ENCODE measurements at places on chromosomes 11 and 22.

- no peak for DNase-seq
Measured at GRCh38 chr22:30079952-30080533, at the start of gene HORMAD2. TSS of gene HORMAD2 (plus strand) at chr22:30080464. CDS start at chr22:30093953, 13,489 bp downstream.

DNA sequence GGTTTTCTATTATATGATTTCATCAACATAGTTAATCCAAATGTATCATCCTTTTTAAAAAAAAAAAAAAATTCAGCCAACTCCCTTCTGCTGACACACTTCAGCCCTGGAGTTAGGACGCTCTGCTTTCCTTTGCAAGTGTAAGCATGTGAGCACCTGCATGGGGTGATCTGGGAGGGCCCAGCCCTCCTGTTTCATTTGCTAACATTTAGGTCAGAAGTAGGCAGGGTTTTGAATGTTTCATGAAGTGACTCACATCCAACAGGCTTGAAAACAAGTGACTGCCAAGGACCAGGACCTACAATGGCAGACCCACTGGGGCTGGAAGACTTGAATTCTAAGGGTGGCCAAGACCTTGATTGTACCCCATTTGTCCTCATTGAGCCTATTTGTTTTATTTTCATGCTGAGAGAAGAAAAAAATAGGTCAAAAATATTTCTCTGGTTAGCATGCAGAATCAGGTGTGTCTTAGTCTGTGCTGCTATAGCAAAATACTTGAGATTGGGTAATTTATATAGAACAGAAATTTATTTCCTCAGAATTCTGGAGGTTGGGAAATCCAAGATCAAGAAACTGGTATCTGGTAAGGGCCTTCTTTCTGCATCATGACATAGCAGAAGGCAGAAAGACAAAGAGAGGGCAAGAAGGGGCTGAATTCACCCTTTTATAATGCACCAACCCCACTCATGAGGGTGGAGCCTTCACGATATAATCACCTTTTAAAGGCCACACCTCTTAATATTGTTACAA, 137.6 kb downstream of the CD44 start:
- no peak for DNase-seq

GRCh38 chr22:41075946-41076345, 16.4 kb upstream of the EP300 start:
- DNase-seq = no peak

DNA sequence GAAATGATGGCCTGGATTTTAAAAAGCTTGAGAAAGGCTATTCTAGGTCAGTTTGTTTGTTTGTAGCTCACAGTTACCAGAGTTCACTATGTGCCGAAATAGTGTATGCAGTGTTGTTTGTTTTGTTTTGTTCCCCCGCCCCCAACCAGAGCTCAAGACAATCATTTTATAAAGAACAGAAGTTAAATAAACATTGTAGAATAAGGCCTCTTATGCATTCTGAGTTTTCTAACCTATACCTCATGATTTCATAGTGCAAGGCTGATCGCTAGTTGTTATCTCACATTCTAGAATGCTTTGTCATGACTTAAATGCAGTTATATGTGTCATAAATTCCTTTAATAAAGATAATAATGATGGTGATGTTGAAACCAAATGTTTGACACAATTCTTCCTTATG, 7.8 kb downstream of the KCNA4 start:
- no peak for DNase-seq

DNA sequence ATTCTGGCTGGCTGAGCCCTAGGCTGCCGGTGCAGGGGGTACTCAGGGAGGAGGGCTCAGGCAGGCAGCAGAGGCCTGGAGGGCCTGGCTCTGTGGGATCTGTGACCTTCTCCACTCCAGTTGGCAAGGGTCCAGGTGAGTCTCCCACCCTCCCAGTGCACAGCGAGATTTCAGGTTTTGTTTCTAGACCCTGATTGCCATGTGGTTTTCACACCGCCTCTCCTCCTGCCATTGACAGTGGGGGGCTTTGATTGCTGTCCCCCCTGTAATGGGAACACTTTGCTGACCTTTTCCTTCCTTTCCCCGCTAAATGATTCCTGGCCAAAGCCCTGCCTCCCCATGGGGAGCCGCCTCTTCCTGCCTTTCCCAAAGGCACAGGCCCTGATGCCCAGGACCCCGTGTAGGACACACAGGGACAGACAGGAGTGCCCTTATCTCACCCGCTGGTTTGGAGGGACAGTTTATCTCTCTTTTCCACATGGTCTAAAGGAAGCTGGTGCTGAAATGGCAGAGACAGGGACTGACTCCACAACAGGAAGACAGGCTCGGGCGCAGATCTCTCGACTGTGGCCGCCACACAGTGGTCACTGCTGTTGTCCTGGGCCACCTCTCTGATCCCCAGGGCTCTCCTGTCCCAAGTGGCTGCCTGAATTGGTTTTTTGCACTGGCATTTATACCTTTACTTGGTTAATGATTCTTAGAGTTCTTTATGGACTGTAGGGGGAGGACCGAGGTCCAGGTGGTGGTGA, 43.4 kb downstream of the BCR start:
- DNase-seq = no peak

- DNase-seq = no peak
Measured at GRCh38 chr22:17536269-17536668, 27.0 kb upstream of the SLC25A18 start.

DNA sequence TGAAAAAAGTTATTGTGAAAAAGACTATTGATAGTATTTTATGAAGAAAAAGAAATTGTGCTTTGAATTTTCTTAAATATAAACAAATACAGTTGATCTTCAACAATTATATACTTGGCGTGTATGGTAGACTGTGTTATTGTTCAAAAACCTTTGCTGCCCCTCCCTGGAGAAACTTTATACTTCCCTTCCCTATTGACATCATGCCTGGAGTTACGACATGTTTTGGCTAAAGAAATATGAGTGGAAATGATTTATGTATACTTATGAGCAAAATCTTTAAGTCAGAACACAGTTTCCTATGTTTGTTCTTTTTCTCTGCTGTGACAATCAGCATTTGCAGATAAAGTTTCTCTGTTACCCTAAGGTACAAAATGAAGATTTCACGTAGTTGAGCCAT, 243.8 kb downstream of the TMEM135 start:
- no peak for DNase-seq

GRCh38 chr22:28031383-28031922, 112.4 kb upstream of the PITPNB start:
- no peak for DNase-seq

DNA sequence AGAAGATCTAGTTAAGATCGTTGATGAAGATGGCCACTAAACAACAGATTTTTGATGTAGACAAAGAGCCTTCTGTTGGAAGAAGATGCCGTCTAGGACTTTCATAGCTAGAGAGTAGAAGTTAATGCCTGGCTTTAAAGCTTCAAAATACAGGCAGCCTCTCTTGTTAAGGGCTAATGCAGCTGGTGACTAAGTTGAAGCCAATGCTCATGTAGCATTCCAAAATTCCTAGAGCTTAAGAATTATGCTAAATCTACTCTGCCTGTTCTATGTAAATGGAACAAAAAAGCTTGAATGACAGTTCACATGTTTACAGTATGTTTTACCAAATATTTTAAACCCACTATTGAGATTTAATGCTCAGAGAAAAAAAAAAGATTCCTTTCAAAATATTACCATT, 492.6 kb downstream of the CNTN5 start:
- no peak for DNase-seq

DNA sequence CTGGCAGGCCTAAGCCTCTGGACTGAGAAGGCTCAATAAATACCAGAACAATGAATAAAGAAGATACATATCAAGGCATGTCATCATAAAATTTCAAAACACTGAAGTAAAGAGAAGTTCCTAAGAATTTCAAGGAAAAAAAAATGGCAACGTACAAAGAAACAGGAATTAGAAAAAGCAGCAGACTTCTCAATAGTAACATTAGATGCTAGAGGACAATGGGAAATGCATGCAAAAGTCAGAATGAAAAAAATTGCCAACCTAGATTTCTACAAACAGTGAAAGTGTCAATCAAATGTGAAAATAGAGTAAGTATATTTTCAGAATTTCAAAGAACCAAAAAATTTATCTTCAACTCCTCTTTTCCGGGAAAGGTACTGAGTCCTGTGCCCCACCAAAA, 125.0 kb downstream of the KCNC1 start:
- DNase-seq = no peak

Data from stimulated activated CD4-positive, alpha-beta T cell treated with anti-CD3 and anti-CD28 coated beads, Interleukin-4, amount 100 ng/mL, for 4 hours (primary cell).